Spinal cord (tissue), 10 donors: ENCODE measurements at places on chromosomes 7 and 10. TPM values are rescaled to one million over a fixed set of nuclear protein-coding genes. Genes with fewer than 3 reads are reported as not detected.

CALCR gene
- 0.39 TPM for total RNA-seq

SHTN1 gene
- 17.0 TPM for total RNA-seq

FRG2B gene
- not detected for total RNA-seq

CTBP2 gene
- total RNA-seq: 79.6 TPM

MMP21 gene
- total RNA-seq: 0.40 TPM

PRPS1L1 gene
- total RNA-seq: not detected

HNRNPA2B1 gene
- total RNA-seq: 201 TPM

DIP2C gene
- total RNA-seq: 15.4 TPM

DNA sequence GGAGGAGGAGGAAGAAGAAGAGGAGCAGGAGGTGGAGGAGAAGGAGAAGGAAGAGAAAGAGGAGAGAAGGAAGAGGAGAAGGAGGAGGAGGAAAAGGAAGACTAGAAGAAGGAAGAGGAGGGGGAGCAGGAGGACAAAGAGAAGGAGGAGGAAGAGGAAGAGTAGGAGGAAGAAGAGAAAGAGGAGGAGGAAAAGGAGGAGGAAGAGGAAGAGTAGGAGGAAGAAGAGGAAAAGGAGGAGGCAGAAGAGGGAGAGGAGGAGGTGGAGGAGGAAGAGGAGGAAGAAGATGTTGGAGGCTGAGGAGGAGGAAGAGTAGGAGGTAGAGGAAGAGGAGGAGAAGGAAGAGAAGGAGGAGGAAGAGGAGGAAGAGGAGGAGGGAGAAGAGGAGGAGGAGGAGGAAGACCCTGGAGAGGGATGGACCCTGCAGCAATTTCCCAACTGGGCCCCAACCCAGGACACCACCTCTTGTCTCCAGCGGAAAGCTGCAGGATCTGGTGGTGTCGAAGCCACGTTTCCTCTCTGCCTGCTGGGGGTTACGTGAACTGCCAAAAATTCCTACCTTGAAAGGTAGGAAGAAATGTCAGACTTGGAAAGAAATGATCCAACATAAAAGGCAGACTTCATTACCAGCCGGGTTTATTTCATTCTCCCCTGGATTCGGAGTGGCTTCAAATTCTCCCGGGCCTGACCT is 38.9 kb downstream of the COL26A1 start:
- no peaks in the 10 kb centered on the region for H3K27me3 ChIP-seq
- DNase-seq: no peak
- no peak overlapping the region for H3K27ac ChIP-seq
- no peaks in the 10 kb centered on the region for H3K36me3 ChIP-seq
- H3K4me3 ChIP-seq: no peak overlapping the region
- H3K4me1 ChIP-seq: peaks cover 8% of the 10 kb centered on the region

DNA sequence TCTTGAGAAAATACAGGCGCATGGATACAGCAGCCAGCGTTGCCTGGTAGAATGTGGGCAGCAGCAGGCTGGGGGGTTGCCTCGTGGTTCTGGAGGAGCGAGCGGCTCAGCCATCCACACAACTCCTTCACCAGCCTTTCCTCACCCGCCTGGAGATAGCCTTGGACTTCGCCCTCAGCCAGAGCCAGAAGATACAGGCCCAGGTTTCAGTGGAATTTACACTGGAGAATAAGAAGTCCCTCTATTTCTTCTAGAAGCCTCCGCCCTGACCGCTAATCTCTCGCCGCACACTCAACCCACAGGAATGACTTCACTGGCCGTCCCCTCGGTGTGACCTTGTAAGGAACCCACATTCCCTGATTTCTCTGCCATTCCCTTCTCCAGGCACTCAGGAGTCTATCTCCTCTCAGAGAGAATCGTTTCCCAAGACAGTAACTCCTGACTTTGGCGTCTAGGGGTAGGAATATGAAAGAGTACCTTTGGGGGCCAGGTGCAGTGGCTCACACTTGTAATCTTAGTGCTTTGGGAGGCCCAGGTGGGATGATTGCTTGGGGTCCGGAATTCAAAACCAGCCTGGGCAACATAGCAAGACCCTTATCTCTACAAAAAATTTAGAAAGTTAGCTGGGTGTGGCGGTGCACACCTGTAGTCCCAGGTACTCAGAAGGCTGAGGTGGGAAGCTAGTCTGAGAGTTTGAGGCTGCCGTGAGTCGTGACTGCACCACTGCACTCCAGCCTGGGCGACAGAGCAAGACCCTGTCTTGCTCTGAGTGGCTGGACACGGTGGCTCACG is 52.0 kb upstream of the ECHDC3 start:
- no peak for DNase-seq
- H3K4me1 ChIP-seq: peaks cover under 1% of the 10 kb centered on the region
- no peak overlapping the region for H3K27ac ChIP-seq
- H3K4me3 ChIP-seq: no peak overlapping the region
- H3K27me3 ChIP-seq: no peaks in the 10 kb centered on the region

DNA sequence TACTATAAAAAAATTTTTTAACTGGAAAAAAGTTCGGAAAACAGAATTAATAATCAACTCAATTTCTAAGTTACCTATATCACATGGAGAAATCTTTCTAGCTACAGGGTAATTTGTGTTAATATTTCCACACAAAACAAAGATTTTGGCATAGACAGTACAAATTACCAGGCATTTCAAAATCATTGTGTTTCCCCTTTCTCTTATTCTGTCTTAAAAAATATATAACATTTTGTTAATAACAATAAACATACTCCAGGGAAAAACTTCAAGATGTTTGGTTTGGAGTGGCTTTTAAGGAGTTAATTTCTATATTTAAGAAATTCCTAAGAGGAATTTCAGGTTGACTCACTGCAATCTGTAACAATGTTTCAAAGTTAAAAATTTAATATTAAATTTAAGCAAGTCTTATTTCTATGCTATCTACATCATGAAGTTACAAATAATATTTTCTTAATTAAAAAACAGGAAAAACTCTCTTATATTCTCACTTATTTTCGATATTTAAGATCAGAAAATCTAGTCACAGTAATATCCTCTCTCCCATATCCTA is 132.6 kb downstream of the NRBF2 start:
- peak overlapping the region; percentile 99 for H3K27ac ChIP-seq
- no peaks in the 10 kb centered on the region for H3K27me3 ChIP-seq
- H3K4me1 ChIP-seq: no peaks in the 10 kb centered on the region
- no peak for DNase-seq
- peak overlapping the region; percentile 77 for H3K4me3 ChIP-seq

DNA sequence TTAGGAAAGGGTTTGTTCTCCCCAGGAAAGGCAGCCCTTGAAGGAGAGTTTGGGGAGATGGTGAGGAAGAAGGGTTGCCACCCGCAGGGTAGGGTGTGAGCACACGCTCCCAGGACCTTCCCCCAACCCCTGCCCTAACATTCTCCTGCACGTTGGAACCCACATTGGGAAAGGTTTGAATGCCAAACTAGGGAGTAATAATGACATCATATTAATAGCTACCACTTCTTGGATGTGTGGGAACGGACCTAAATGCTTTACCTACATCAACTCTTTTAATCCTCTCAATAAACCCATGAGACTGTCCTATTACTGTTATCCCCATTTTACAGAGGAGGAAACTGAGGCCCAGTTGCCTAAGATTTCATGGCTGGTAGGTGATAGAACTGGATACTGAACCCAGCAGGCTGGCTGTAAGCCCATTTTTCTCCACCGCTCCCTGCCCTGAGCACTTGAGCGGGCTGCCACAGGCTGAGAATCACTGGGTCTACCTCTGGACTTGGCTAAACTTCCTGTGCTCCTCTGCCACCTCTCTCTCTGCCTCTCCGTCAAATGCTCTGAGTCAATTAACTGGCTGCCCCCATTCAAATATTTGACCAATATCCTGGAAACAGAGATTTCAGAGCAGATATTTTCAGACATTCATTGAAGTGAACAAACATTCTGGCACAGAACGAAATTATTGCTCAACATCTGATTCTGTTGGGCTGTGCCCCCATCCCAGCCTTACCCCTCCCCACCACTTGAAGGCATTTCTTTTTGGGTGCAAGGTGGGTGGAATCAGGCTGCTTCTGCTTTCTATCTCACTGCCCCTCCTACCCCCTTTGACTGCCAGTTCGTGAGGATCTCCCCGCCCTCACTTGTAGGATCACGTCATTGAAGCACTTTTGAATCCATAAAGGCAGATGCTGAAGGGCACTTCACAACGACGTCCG is 129.7 kb downstream of the C10orf105 start:
- H3K4me3 ChIP-seq: no peak overlapping the region
- peaks cover 7% of the 10 kb centered on the region for H3K4me1 ChIP-seq
- H3K27me3 ChIP-seq: no peaks in the 10 kb centered on the region
- no peak overlapping the region for H3K27ac ChIP-seq

DNA sequence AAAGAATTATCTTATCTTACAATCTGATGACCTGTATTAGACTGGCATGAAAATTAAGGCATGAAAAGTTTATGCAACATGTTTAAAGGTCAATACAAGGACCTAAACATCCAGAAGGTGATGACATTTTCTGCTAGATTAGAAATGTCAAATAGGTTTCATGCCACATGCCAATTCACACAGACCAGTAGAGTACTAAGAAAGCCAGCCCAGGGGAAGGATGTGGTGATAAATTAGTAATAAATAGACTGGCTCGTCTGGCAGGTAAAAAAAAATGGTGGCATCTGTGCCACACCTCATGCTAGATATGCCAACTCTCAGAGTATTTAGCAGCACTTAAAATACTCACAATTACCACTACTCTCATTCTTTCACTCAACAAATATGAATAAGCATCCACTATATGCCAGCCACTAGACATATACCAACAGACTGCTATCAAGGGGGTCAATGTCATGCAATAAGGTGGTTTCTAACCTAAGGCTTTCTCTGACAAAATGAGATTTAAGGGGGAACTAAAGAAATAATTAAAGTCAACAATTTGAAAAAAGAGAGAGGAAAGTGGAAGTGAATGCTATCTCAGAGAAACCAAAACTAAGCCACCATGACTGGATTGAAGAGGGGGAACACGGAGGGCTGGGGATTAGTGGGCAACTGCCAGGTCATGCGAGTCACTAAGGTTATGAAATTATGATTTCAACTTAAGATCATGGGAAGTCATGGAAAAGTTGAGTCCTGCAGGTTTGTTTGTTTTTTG is 83.5 kb downstream of the SGMS1 start:
- no peak overlapping the region for H3K27ac ChIP-seq
- no peaks in the 10 kb centered on the region for H3K36me3 ChIP-seq
- no peak overlapping the region for H3K4me3 ChIP-seq
- no peaks in the 10 kb centered on the region for H3K27me3 ChIP-seq

DNA sequence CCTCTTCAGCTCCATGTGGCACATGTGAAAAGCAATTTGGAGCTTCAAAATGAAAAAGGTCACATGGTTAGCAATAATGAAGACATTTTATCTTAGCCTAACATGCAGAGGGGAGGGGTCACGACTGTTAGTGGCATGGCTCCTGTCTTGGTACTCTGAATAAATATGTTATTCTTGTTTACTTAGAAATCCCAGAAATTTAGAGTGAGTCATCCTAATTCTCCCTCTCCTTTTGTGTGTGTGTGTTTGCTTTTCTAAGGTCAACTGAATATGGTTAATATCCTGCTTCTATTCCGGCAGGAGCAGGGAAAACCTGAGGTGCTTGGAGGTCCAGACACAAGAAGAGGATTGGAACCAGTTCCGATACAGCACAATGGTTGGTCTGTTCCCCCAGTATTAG is 17.6 kb downstream of the BCCIP start:
- H3K4me3 ChIP-seq: no peak overlapping the region
- H3K27me3 ChIP-seq: no peaks in the 10 kb centered on the region
- no peak for DNase-seq
- H3K36me3 ChIP-seq: peaks cover 35% of the 10 kb centered on the region
- H3K4me1 ChIP-seq: peaks cover 7% of the 10 kb centered on the region

DNA sequence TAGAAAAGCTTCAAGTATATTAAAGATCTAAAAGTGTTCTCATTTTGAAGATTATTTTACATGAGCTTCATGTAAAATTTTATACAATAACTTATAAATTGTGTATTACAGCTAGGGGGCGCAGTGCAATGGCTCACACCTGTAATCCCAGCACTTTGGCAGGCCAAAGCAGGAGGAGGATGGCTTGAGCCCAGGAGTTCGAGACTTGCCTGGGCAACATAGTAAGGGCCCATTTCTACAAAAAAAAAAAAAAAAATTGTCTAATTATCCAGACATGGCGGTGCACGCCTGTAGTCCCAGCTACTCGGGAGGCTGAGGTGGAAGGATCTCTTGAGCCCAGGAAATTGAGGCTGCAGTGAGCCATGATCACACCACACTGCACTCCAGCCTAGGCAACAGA is 16.6 kb downstream of the ACBD5 start:
- H3K27me3 ChIP-seq: no peaks in the 10 kb centered on the region
- no peak for DNase-seq
- no peak overlapping the region for H3K27ac ChIP-seq
- H3K36me3 ChIP-seq: peaks cover 25% of the 10 kb centered on the region
- H3K4me3 ChIP-seq: no peak overlapping the region
- H3K4me1 ChIP-seq: no peaks in the 10 kb centered on the region

GRCh38 chr7:85065306-85065705 is 121.5 kb downstream of the SEMA3D start:
- no peaks in the 10 kb centered on the region for H3K27me3 ChIP-seq
- no peaks in the 10 kb centered on the region for H3K4me1 ChIP-seq
- H3K36me3 ChIP-seq: no peaks in the 10 kb centered on the region
- H3K27ac ChIP-seq: no peak overlapping the region

DNA sequence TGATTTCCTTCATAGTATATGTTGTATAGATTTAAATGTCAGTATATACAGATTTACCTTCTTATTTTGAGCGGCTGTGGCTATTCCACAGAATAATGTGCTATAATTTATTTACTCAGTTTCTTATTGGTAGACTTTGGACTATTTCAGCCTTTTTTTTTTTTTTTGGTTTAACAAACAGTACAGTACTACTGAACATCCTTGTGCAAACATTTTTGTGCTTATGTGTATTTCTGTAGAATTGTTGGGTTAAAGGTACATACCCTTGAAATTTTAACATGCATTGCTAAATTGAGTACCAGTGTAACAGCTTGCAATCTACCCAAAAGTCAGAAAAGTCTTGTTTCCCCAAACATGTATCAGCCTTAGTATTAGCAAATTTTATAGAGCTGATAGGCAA is 68.8 kb downstream of the HHEX start:
- no peak overlapping the region for H3K27ac ChIP-seq
- H3K4me3 ChIP-seq: no peak overlapping the region
- DNase-seq: no peak
- no peaks in the 10 kb centered on the region for H3K27me3 ChIP-seq
- peaks cover 5% of the 10 kb centered on the region for H3K4me1 ChIP-seq

GRCh38 chr10:58219875-58220274 is 47.8 kb downstream of the IPMK start:
- H3K27ac ChIP-seq: no peak overlapping the region
- H3K4me3 ChIP-seq: no peak overlapping the region
- H3K27me3 ChIP-seq: no peaks in the 10 kb centered on the region
- no peaks in the 10 kb centered on the region for H3K36me3 ChIP-seq
- no peaks in the 10 kb centered on the region for H3K4me1 ChIP-seq
- no peak for DNase-seq

- DNase-seq: peak; percentile 87
- H3K27me3 ChIP-seq: no peaks in the 10 kb centered on the region
- H3K4me3 ChIP-seq: no peak overlapping the region
- no peaks in the 10 kb centered on the region for H3K4me1 ChIP-seq
Measured at GRCh38 chr7:147432079-147432478, 1158.5 kb upstream of the C7orf33 start.

DNA sequence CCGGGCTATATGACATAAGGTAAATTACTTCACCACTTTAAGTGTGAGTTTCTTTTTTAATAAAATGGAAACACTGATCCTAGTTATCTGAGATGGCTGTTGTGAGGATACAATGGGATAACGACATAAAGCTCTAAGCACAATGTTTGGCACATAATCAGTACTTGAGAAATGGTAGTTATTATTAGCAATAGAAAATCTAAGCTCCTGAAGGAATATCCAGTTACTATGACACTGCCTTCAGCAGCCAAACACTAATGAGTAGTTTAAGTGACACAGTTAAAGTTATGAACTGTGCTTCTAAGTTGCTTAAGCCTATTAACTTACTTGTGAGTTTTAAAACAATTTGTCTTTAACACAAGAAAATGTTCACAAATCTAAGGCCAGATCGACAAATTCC is 96.8 kb downstream of the ELAPOR2 start:
- H3K27me3 ChIP-seq: no peaks in the 10 kb centered on the region
- no peak overlapping the region for H3K27ac ChIP-seq
- no peaks in the 10 kb centered on the region for H3K36me3 ChIP-seq
- DNase-seq: no peak
